ENCODE measurements at places on chromosomes 5 and 9.

- DNase-seq = no peak
Observed at GRCh38 chr5:68187268-68188055, 28.1 kb upstream of the PIK3R1 start.

DNA sequence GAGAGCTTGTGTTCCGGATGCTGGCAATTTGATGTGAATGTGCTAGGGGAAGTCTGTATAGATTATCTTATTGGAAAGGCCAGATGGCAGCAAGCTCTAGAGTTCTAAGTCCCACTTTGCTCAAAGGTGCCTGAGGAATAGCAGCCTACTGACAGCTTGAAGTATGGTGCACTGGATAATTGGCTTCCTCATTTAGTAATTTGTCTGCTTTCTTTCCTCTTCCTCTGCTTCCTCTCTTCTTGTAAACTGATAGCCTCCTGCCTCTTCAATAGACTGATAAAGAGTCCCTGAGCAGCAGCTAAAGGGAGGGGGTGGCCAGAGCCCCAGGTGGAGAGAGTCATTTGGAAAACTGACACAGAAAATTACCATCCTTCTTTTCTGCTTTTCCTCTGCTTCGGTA, 177.3 kb downstream of the FGF1 start:
- no peak for DNase-seq

GRCh38 chr5:158226496-158226895, 367.6 kb upstream of the CLINT1 start:
- no peak for DNase-seq

- no peak for DNase-seq
Observed at GRCh38 chr5:171317230-171317629, 8.2 kb downstream of the TLX3 start.

DNA sequence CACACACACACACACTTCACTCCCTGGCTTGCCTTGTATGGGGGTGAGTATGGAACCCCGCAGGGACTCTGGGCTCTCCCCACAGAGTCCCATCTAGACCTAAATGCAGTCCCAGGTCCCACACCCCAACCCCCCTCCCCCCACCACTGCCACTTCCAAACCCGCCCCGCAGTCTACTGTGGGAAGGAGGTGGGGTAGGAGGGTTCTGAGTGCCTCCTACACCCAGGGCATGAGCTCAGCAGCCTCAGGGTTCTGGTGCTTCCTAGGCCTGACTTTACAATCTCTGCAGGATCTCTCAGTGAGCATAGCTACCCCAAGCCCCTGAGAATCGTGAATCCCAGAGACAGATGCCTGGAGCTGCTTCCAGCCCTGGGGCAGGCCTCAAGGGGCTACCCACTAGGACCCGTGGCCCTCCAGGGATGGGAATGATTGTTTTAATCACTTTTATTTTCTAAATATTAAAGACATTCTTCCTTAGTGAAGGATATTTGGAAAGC, 1.5 kb upstream of the NACC2 start:
- no peak for DNase-seq

DNA sequence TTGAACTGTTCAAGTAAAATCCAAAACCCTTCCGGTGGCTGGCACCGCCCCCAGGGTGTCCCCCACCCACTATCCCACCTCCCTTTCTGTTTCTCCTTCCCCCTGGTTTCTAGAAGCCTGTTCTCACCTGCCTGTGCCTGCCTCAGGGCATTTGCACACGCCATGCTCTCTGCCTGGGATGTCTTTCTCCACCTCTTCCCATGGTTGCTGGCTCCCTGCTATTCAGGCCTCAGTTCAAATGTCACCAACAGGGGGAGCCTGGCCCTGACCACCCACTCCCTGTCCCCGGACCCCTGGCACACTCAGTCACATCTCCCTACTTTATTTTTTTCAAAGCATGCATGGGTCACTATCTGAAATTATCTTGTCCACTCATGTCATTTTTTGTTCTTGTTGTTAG, 39.9 kb upstream of the EEIG1 start:
- DNase-seq = no peak

DNA sequence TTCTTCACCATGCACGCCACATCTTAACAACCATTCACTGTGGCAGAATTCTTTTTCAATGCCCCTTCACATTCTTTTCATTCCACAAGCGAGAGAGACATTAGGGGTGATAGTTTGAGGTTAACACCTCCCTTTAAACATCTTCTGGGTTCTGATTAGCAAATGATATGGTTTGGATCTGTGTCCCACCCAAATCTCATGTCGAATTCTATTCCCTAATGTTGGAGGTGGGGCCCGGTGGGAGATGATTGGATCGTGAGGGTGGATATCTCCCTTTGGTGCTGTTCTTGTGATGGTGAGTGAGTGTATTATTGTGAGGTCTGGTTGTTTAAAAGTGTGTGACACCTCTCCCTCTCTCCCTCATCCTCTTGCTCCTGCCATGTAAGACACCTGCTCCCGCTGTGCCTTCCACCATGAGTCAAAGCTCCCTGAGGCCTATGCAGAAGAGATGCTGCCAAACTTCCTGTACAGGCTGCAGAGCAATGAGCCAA, 46.1 kb upstream of the RAI14 start:
- DNase-seq = no peak

- peak; percentile 77 for DNase-seq
Observed at GRCh38 chr9:120877276-120878034, 467 bp upstream of the PHF19 start.

- DNase-seq = no peak
Observed at GRCh38 chr5:135448071-135448739, 1.1 kb upstream of the DCANP1 start.

DNA sequence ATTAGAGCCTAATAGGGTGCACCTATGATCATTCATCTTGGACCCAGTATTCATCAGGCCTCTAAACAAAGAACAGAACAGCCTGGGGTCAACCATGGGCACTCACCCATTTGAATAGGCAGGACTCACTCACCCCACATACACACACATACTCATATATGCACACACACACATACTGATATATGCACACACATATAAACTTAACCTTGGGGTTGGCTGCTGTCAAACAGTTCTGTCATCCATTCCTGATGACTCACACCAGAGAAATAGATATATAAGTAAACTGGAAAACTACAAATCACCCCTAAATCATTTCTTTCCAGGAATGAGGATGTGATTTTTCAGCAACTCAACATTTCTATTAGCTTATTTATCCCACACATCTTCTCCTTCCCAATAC, 51.3 kb downstream of the ARL15 start:
- no peak for DNase-seq

- no peak for DNase-seq
Observed at GRCh38 chr5:161342886-161343285, 203.6 kb downstream of the GABRB2 start.

- no peak for DNase-seq
Observed at GRCh38 chr9:18544456-18544855, 70.5 kb downstream of the ADAMTSL1 start.

- DNase-seq = peak; percentile 62
Observed at GRCh38 chr9:106862110-106862820, 701 bp upstream of the ZNF462 start.

DNA sequence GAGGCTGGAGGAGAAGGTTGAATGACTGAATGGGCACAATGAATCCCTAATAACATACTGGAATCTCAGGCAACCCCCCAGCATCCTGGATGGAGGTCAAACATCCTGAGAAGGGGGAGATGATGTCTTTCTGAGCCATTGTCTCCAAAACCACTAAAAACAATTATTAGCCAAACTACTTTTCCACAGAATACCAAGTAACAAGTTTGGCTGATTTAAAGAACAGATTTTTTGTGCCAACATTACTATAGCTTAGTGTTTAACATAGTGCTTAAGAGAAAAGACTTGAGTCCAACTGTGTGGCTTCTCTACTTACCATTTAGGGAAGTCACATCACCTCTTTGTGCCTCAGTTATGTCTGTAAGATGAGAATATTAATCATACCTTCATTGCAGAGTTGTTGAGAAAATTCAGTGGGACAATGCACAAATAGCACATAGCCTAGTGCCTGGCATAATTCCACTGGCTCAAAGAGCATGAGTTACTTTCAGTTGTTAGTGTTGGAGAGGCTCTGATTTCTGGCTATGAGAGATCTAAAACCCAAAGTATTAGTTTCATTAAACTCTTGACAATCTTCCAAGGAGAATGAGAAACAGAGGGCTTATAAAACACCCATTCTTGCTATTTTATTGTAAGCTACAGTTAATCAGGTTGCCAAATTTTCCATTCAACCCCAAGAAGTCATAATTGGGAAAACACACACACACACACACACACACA, 111.3 kb upstream of the NR3C1 start:
- no peak for DNase-seq

DNA sequence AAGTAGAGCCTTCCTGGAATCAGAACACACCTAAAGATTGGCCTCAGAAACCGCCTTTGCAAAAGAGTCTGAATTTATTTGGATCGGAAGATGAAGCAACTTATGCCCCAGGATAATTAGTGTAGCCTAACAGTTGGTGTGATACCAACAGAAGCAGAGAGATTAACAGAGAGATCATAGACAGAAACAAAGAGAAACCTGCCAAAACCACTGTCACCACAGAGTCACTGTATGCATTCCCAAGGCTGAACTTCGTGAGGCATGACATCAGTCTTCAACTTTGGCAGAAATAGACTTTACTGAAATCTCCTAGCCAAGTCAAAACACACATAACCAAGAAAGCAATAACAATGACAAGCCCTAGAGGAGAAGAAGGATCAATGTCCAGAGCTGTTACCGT, 361.8 kb downstream of the ELAVL2 start:
- no peak for DNase-seq

DNA sequence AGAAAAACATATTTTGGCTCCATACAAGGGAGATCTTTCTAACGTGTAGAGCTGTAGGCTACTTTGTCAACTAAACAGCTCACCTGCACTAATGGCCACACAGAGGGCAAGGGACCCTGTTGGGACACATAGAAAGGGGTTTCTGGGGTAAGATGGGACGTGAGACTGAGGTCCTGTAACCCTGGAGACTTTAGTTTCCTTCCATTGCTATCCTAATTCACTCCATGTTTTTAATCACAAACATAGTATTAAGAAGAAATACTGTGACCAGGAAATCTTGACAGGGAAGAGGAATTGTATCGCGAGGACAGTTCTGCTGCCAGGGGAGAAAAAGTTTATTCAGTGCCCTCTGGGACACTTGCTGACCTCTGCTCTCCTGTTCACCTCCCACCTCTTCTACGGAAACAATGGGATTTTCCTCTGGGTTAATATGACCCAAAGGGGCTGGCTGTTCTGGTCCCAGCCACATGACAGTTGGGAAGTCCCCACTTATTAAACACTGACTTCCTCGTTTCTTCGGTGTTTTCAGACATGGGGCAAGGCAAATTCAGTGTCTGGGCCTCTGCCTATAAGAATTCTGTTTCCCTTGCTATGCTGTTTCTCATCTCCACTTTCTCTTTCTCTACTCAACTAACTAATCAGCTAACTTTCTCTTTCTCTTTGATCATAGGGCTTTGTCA, 106.9 kb upstream of the SEMA6A start:
- no peak for DNase-seq

Measured in NCI-H1105 treated with DMSO at 0.1 percent for 48 hours (cell line).